ENCODE measurements at places on chromosomes 12 and 14.

DNA sequence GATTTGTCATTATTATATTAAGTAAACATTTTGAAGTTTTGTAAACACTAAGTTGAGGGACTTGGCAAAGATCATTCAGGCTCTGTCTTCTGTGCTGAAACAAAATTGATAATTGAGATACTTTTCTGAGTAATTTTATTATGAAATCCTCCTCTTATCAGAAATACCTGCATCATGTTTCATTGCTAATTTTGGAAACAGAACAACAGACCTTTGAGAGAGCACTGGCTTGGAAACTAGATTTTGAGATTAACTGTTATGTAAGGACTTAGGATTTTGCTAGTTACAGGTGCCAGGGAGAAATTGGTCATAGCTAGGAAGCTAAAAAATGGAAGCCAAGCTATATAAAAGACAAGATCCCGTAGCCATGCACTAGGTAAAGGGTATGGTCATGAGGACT, 201.7 kb upstream of the DCN start:
- no peak for DNase-seq

GRCh38 chr14:36767603-36768281, 106.1 kb downstream of the PAX9 start:
- no peak for DNase-seq

- no peak for DNase-seq
Measured at GRCh38 chr12:96571101-96571862, 81.9 kb downstream of the CFAP54 start.

- DNase-seq: no peak
Measured at GRCh38 chr14:89486505-89486904, 69.5 kb upstream of the FOXN3 start.

DNA sequence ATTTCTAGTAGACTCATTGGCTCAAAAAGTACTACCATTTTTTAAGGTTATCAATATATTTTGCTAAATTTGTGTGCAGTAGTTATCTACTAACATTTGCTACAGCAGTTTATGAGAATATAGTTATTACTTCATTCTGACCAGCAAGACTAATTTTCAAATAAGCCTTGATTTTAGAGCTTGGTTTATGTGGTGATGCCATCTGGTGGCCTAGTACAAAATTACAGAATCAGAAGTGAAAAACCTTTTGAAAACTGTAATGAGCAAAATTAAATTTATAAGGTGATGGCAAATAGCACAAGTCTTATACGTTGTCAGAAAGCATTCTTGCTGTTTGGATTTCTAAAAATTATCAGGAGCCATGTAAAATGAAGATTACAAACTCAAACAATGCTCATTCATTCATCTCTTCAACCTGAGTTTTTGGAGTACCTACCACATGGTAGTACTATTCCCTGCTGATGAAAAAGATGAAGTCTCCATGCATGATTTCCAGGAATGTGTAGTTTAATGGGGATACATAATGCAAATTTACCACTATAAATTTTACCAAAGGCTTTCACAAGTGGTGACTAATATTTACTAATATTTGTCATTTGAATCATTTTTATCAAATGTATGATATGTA, 51.0 kb downstream of the MAGOHB start:
- no peak for DNase-seq

GRCh38 chr12:72723732-72724131, 451.6 kb downstream of the TRHDE start:
- no peak for DNase-seq

- DNase-seq: no peak
Measured at GRCh38 chr12:47155457-47156166, 75.9 kb upstream of the AMIGO2 start.

DNA sequence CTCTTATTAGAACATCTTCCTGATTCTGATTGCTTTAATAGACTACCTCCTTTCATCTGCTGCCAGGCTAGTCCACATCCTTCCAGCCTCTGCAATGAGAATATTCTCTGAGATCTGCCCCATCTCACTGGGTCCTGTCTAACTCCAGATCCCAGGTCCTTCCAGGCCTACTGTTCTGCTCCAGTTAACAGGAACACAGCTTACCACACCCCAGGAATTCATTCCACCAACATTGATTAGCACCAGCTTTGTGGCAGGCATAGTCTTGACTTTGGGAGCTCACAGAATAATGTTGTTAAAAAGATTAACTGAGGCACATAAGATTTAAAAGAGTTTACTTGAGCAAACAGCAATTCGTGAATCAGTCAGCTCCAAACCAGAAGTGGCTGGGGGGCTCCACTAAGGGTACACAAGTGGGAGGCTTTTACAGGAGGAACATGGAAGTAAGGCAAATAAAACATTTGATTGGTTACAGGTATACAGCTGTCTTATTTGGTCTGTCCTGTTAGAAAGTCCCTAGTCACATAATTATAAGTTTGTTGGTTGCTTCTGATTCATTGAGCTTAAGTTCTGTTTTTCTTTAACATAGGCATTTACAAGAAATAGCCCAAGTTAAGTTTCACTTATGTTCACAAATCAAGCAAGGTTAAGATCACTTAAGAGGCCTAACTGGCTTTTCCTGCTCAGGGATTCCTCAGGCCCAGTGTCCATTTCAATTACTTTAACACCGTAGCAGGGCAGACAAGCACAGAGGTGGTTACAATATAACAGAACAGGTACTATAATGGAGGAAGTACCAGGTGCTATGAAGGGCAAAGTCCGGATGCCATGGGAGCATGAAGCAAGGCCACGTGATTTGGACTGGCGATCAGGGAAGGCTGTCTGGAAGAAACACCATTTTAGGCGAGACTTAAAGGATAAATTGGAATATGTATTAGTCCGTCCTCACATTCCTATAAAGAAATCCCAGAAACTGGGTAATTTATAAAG, 12.2 kb upstream of the MYH7 start:
- DNase-seq: no peak

- DNase-seq: no peak
Measured at GRCh38 chr14:31926652-31927347, 150.3 kb upstream of the ARHGAP5 start.

GRCh38 chr12:109626378-109627115, 53.0 kb downstream of the MVK start:
- DNase-seq: no peak

- DNase-seq: no peak
Measured at GRCh38 chr12:75877763-75878621, 153.6 kb downstream of the PHLDA1 start.

- DNase-seq: no peak
Measured at GRCh38 chr14:99318091-99318958, 46.3 kb upstream of the BCL11B start.

- DNase-seq: no peak
Measured at GRCh38 chr12:25764892-25765291, 193.6 kb upstream of the RASSF8 start.

All from activated T-cell treated with anti-CD3 and anti-CD28 coated beads, Interleukin-2, amount 50 U/mL, for 48 hours (primary cell).